ENCODE measurements at places on chromosomes 7 and 10.

- DNase-seq: no peak
- H3K27ac ChIP-seq: no peak overlapping the region
- H3K4me1 ChIP-seq: no peaks in the 10 kb centered on the region
- H3K4me3 ChIP-seq: no peak overlapping the region
These were observed 18.2 kb upstream of the FAM170B start for GRCh38 chr10:49152037-49152436.

- H3K27ac ChIP-seq: no peak overlapping the region
- H3K4me1 ChIP-seq: peaks cover 9% of the 10 kb centered on the region
- no peak overlapping the region for H3K4me3 ChIP-seq
- H3K27me3 ChIP-seq: no peaks in the 10 kb centered on the region
These were observed 100.6 kb downstream of the GRB10 start for GRCh38 chr7:50682079-50682478.

- H3K4me1 ChIP-seq: no peaks in the 10 kb centered on the region
- DNase-seq: no peak
- H3K27ac ChIP-seq: no peak overlapping the region
- H3K4me3 ChIP-seq: no peak overlapping the region
These were observed 102.0 kb downstream of the VOPP1 start for GRCh38 chr7:55470261-55470660.

GRCh38 chr7:52547308-52547910, 488.0 kb upstream of the POM121L12 start:
- H3K27me3 ChIP-seq: no peaks in the 10 kb centered on the region
- no peaks in the 10 kb centered on the region for H3K36me3 ChIP-seq
- no peaks in the 10 kb centered on the region for H3K4me1 ChIP-seq
- DNase-seq: no peak

- H3K4me1 ChIP-seq: no peaks in the 10 kb centered on the region
- H3K4me3 ChIP-seq: no peak overlapping the region
- no peaks in the 10 kb centered on the region for H3K27me3 ChIP-seq
- no peak for DNase-seq
- no peaks in the 10 kb centered on the region for H3K36me3 ChIP-seq
These were observed 91.6 kb downstream of the EGFR start for GRCh38 chr7:55110282-55110992.

- H3K27ac ChIP-seq: no peak overlapping the region
- H3K27me3 ChIP-seq: no peaks in the 10 kb centered on the region
- no peak for DNase-seq
- no peak overlapping the region for H3K4me3 ChIP-seq
These were observed 4.6 kb downstream of the GNAI1 start for GRCh38 chr7:80139236-80139635.

GRCh38 chr10:27391325-27391724, 112.8 kb upstream of the RAB18 start:
- no peaks in the 10 kb centered on the region for H3K4me1 ChIP-seq
- no peak for DNase-seq
- no peaks in the 10 kb centered on the region for H3K27me3 ChIP-seq
- no peaks in the 10 kb centered on the region for H3K36me3 ChIP-seq

- no peaks in the 10 kb centered on the region for H3K4me1 ChIP-seq
- H3K36me3 ChIP-seq: no peaks in the 10 kb centered on the region
- H3K27me3 ChIP-seq: no peaks in the 10 kb centered on the region
- DNase-seq: no peak
These were observed 7.6 kb upstream of the CCZ1B start for GRCh38 chr7:6833636-6834035.

All from heart left ventricle (tissue), 16 donors.